Amniotic epithelial cell (primary cell): ENCODE measurements at places on chromosomes 2 and 18.
A peak's percentile ranks its signal among the peaks of the same experiment; 100 is the strongest.

DNA sequence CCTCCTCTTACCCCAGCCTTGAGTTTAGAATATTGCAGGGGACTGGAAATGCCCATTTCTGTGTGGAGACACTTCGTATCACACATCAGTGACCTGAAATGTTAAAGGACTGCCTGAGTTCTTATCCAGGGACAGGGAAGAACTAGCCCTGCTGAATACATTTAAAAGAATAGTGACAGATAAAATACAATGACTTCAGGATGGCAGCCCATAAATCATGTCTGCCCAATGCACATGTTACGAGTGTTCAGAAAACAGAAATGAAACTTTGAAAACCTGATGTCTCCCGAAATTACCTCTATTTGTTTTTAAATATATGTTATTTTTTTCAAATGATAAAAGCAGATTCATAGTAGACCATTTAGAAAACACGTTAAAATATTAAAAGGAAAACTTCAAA lies 22.3 kb upstream of the RAB12 start:
- DNase-seq = no peak

DNA sequence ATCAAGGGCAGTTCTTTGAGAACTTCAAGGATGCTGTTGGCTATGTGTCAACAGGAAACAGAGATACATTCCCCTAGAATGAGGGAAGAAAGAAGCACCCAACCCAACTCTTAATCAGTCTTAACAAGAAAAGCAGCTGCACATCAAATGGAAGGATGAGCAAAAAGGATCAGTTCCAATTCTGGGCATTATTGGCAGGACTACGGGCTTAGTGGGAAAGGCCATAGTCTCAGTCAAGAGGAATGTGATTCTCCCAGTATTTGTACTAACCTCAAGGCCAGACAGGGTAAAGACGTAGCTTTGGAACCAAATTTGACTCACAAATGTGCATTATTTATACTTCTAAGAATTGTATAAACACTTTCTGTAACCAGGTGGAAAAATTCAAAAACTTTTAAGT lies 18.2 kb downstream of the BMP10 start:
- peak; percentile 53 for DNase-seq

- no peak for DNase-seq
Measured at GRCh38 chr2:166418853-166419615, 43.3 kb upstream of the SCN9A start.

GRCh38 chr2:67260343-67261277 lies 136.5 kb upstream of the ETAA1 start:
- DNase-seq = peak; percentile 99

- peak; percentile 47 for DNase-seq
Measured at GRCh38 chr2:230700447-230700846, 12.2 kb upstream of the CAB39 start.

DNA sequence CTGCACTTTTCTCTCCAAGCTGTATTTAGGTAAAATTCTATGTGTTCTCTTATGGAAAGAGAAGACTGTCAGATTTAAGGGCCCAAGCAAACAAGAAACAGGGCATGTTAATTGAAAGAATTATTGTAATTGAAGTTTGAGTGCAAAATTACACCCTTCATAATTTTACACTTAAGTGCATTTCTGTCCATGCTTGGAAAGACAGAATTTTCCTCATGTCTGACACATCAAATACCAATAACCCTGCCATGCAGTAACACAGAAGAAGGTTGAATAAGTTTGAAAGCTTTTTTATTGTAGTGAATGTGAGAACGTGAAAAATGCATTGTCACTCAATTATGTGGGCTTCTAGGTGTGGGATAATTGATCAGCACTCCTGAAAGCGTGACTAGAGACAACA lies 52.9 kb upstream of the PARD3B start:
- DNase-seq = no peak

DNA sequence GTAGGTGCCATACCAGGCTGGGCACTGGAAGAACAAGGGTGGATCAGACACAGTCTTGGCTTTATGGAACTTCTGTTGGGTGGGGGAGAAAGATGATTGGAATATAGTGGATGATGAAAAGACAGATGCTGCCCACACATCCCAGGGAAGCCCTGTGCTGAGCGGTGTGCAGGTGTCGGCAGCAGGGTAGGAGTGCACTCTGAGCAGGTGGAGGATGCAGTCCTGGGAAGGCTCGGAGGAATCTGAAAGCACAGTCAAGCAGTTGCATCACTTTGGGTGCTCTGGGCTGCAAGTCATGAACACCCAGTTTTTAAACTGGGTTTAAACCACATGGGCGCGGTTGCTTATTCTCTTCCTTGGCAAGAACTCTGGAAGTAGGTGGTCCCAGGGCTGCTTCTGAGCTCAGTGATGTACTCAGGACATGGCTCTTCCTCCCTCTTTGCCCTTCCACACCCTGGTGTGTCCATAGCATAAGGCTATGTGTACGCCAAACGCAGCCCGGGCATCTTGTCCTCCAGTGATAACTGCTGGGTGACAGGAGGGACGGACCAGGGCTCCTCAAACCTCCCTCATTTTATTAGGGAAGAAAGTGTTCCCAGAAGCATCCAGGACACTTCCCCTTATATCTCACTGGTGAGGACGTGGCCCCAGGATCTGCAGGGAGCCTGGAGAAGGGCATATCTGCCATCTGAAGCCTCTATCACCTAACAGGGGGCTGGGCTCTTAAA lies 84.0 kb downstream of the SH3RF3 start:
- no peak for DNase-seq

DNA sequence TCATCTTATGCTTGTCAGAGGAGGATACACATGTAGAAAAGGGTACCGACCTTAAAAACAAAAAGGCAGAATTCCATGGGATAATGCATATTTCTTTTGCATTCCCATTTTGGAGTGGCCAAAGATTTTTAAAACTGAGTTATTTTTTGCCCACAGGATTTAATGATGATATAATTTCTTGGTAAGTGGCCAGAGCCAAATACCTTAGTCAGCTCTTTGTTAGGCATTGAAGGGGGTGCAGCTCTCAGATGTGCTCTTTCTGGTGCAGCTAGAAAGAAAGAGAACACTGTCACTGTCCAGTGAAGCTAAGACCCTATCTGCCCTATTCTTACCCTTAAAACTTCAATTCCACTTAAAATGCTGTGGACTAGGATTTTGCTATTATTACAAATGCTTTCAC lies 10.8 kb downstream of the COQ10B start:
- DNase-seq = peak; percentile 8

- peak; percentile 18 for DNase-seq
Measured at GRCh38 chr2:191728750-191729624, 51.1 kb downstream of the NABP1 start.

- DNase-seq = no peak
Measured at GRCh38 chr18:71237641-71238040, 948.8 kb downstream of the SOCS6 start.

DNA sequence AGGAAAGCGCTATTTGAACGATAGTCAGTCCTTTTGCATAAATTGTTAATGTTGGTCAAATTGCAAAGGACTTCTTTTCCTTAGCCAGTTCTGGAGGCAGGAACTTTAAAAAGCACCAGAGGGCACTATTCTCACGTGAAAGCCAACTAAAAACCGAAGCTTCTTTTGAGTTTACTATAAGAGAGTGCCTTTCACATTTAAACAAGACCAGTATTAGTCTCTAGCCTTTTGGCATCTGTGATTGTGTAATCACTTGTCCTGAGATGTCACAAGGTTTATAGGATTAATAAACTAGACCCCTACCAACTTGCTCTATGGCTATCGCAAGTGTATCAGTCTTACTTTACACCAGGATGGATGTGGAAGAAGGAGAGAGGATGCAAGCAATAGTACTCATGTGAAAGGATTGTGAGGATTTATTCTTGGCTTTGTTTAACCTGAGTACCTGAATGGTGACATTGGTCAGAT lies 14.4 kb upstream of the STAT4 start:
- DNase-seq = peak; percentile 59

GRCh38 chr2:200702646-200703118 lies 109.0 kb upstream of the BZW1 start:
- DNase-seq = peak; percentile 25

DNA sequence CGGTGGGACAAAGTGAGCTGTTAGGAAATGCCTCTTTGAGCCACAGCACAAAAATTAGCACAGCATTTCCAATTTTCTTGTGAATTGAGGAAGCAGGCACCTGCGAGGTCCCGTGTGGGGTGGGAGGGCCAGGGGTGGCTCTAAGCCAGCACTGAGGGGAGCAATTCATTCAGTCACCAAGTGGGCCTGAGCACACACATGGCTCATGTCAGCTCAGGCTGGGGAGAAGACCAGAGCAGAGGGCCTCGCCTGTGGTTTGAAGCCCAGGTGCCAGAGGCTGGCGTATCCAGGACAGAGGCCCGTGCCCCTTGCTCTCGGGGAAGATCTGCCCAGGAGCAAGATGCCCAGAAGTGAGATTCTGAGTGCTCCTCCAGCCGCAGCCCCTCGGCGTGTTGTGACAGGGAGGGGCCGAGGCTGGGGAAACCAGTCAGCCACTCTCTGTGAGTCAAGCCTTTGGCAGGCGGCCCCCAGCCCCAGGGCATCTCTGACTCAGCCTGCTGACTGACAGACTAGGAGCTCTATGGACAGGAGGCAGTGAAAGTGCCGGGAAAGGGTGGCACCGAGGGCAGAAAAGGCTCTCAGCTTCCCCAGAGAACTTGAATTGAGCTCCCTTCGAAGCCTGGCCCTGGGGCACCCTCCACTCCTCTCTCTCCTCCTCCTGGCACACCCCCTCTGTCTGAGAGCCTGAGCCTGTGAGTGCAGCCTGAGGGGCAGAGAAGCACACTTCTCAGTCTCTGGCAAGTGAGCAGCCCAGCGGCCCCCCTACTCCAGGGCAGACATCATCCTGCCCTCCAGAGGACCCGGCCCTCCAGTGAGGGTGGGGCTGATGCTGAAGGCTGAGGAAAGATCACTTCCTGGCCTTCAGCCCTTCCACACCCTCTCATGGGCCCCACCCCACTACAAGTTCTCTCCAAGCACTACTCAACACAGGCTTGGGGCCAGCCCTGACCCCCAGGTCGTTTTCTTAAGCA lies 32.3 kb downstream of the CYP26B1 start:
- peak; percentile 56 for DNase-seq

GRCh38 chr2:157321466-157321865 lies 4.2 kb downstream of the ERMN start:
- DNase-seq = no peak

- DNase-seq = peak; percentile 5
Measured at GRCh38 chr2:114192362-114192761, 250.1 kb upstream of the DPP10 start.

DNA sequence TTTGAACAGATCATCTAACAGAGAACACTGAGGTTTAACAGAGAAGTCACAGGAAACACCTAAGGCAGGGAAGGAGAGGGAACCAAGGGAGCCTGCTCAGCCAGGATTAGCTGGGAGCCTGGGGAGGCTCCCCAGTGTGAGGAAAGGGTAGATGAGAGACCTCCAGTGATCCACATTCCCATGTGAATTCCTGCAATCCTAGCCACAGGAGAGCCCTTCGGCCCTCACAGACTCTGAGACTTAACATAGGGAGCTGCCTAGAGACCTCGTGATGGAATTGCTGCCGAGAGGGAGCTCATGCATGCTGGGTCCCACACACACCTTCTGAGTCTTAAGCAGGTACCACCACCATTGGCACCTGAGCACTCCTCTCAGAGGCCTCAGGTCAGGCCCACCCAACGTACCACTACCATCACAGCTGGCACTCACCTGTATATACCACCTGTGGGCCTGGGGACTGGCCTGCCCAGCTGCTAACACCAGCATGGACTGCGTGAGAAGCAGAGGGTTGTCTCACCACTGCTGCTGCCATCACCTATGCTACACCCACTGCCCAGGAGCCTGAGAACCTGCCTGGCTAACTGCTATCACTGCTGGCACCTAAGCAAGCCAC lies 225.9 kb upstream of the RASGRP3 start:
- DNase-seq = no peak

- DNase-seq = no peak
Measured at GRCh38 chr2:9260464-9260918, 53.9 kb downstream of the ASAP2 start.

GRCh38 chr2:127953849-127954248 lies 68.1 kb upstream of the AMMECR1L start:
- no peak for DNase-seq

DNA sequence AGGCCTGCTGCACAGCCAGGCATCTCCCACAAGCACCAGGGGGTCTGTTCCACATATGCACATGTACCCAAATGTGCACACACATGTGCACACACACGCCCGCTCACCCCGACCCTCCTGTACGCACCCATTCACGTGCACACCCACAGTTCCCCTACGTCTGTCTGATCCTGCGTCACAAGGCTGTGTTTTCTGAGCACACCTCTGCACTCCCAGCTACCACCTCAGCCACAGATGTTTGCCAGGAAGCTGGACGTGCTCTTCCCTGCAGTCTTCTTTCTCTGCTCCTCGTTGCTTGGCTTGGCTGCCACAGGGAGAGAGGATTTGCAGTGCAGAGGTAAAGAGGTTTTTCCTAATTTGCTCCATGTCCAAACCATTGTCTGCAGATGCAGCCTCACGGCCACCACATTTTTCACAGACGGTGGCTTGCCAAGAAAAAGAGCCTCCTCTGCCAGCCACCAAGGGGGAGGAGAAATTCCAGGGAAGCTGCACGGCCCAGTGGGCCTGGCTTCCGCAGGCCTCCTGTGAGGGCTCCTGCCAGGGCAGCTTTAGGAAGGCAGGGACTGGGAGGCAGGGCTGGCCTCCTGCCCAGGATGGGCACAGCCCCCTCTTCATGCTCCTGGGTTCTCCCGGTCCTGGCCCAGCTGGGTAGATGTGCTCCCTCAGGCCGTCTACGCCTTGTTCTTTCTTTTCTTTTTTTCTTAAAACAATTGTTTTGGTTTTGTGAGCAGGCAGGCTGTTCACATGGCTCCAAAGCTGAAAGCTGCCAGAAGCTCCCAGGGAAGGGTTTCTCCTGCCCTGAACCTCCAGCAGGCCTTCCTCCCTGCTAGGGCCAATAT lies 29.3 kb upstream of the HS6ST1 start:
- no peak for DNase-seq

- DNase-seq = no peak
Measured at GRCh38 chr2:223386189-223386588, 216.0 kb downstream of the SCG2 start.

GRCh38 chr2:144372410-144373080 lies 147.4 kb downstream of the ZEB2 start:
- DNase-seq = peak; percentile 45

DNA sequence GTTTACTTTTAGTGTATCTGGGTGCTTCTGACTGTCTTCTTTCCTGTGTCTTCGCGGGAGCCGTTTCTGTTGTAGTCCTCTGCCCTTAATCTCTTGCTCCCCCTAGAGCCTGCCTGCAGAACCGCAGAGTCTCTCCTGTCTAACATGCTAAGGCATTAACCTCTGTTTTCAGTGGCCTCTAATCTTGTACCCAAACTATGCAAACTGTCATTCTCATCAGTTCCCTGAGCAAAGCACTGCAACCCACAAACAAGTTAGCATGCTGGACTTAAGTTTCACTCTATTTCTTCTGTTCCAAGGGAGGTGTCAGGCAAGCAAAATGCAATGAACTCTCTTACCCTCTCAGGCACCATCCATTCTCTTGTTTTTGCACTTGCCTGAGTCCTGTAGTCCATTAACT lies 138.4 kb downstream of the OTX1 start:
- DNase-seq = peak; percentile 51

DNA sequence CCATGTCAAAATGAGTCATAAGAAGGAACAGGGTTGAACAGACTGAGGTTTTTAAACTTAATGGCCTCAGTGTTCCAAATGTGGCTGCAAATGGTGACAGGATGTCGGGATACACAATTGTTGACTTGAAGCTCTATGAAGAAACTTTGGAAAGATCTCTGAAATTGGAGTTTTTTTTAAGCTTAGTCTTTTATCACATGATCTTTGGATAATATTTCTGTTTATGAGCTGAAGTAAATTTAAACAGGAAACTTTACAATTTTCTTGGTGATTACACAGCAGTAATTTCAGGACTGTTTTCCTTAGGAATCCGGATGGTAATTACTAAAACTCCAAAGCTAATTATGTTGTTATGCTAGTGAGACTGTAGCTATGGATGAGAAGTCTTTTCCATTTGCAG lies 199.1 kb upstream of the NRXN1 start:
- DNase-seq = no peak
